Cardiac fibroblast (primary cell): ENCODE measurements at places on chromosomes 2 and 18.

DNA sequence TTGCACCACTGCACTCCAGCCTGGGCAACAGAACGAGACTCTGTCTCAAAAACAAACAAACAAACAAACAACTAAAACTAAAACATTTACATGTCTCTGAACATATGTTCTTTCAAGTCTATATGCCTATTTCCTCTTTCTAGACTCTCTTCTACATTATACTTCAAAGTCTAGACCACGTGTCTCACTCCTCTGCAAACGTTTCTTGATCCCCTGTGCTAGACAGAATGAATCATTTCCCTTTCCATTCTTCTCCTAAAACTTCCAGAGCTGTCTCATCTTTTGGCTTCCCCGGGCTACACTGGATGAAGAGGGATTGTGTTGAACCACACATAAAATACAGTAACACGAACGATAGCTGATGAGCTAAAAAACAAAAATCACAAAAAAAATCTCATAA, 67.1 kb downstream of the BAZ2B start:
- DNase-seq = peak; percentile 77

GRCh38 chr2:7280790-7281189, 363.6 kb downstream of the RNF144A start:
- DNase-seq = no peak

DNA sequence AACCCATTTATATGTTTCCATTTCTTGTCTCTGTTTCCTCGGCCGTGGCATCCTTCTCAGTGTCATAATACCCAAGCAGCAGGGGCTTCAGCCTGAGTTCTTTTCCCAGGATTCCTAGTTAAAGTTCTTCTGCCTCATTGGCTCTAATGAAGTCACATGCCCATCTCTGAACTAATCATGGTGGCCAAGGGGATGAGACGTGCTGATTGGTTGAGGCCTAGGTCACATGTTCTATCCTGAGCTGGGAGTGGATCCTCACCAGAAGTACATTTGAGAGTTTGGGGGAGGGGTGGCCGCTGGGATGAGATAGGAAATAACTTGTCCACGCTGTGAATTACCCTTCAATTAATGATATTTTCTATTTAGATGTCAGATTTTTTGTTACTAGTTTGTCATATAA, 3.8 kb upstream of the UGT1A5 start:
- DNase-seq = no peak

- DNase-seq = peak; percentile 23
Measured at GRCh38 chr2:20539133-20539719, 92.4 kb downstream of the RHOB start.

DNA sequence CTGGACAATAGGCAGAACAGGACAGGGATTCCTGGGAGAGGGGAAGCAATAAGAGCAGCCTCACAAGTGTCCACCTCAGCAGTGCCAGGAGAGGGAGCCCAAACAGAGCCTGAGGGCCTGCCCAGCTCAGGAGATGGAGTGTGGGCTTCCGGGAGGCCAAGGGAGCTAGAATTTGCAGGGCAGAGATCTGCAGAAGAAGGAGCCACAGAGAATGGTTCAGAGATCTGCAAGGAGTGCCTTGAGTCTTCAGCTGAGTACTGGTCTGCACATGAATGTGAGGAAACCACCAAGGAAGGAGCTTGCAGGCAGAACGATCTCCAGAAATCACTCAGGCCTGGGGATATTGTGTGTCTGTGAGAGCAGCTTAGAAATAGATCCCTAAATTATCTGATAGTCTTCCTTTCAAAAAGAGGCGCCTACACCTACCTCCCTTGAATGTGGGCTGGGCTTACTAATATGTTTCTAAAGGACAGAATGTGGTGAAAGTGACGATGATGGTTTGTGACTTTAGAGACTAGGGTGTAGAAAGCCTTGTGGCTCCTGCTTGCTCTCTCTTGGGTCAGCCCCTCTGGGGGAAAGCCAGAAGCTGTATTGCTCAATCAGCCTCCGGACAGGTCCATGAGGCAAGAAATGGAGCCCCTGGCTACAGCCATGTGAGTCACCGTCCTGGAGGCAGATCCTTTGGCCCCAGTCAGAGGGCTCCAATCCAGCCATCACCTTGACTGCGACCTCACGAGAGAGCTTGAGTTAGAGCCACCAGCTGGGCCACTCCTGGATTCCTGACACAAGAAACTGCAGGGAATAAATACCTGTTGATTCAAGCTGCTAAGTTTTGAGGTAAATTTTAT, 7.6 kb upstream of the LPIN1 start:
- DNase-seq = peak; percentile 93

GRCh38 chr2:210681491-210681890, 125.1 kb downstream of the CPS1 start:
- no peak for DNase-seq

DNA sequence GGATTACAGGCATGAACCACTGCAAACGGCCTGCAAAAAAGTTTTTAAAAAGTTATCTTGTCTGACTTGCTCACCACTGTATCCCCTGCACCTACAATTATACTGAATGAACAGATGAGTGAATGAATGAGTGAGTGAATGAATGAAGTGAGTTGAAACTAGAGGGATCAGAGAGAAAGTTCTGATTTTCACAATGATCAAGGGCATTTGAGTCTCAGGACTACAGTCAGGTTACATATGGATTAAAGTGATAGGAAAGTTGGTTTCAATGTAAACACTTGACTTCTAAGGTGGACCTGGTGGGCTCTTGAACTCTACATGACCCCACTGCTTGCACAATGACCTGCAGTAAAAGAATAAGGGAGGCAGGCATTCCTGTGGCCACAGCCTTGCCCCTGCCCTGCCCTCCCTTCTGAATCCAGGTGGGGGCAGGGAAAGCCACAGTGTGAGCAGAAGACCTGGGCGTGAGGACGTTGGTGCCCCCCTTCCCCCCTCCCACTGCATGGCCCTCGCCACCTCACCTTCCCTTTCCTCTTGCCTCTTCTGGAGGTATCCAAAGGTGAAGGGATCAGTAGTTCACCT, 10.7 kb downstream of the C2orf80 start:
- no peak for DNase-seq

GRCh38 chr2:127605691-127606263, 40.2 kb upstream of the GPR17 start:
- no peak for DNase-seq

GRCh38 chr18:66511792-66512191, 92.1 kb downstream of the CDH19 start:
- DNase-seq = peak; percentile 24

- no peak for DNase-seq
Measured at GRCh38 chr2:163594497-163594896, 141.3 kb downstream of the FIGN start.

- no peak for DNase-seq
Measured at GRCh38 chr2:118968961-118969733, 27.2 kb downstream of the MARCO start.

- DNase-seq = peak; percentile 12
Measured at GRCh38 chr2:234690569-234691213, 193.8 kb upstream of the ARL4C start.

DNA sequence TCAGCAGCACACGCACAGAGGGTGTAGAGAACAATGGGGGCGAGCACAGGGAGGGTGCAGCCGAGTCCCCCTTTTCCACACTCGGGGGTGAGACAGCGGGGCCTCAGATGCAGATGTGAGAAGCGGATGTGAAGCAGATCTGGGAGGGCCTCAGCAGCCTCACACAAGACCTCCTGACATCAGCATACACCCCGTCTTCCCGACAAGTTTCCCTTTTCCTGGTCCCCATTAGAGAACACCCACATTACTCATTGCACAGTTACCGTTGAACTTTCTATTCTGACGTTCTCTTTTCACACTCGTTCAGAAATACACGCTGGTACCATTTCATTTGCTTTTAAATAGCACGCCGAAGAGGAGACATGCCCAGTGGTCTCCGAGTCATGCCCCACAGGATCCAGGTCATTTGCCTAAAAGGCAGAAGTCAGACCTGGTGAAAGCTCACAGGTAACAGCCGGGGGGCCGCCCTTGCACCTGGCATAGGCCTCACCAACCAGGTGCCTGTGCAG, 129.5 kb upstream of the ID2 start:
- no peak for DNase-seq

- peak; percentile 58 for DNase-seq
Measured at GRCh38 chr2:168060986-168061750, 186.2 kb downstream of the STK39 start.

- DNase-seq = no peak
Measured at GRCh38 chr2:50648041-50648700, 383.8 kb downstream of the NRXN1 start.

DNA sequence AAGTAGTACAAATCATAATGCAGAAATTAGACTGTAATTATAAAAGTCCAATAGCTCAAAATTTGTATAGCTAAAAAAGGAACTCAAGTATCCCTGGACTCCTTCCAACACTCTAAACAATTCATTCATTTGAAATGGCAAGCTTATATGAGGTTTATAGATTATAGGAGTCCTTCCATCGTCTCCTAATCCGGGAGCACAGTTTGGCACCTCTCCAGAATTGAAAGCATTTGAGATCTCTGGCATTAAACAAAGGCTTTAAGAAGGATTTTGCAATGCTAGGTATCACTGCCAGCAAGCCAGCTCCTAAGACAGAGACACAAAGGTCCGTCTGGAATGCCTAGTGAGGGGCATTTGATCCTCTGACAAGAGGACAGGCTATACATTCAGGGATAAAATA, 90.9 kb downstream of the ACVR1 start:
- DNase-seq = peak; percentile 48

- peak; percentile 47 for DNase-seq
Measured at GRCh38 chr2:120520929-120521912, 175.3 kb downstream of the INHBB start.

DNA sequence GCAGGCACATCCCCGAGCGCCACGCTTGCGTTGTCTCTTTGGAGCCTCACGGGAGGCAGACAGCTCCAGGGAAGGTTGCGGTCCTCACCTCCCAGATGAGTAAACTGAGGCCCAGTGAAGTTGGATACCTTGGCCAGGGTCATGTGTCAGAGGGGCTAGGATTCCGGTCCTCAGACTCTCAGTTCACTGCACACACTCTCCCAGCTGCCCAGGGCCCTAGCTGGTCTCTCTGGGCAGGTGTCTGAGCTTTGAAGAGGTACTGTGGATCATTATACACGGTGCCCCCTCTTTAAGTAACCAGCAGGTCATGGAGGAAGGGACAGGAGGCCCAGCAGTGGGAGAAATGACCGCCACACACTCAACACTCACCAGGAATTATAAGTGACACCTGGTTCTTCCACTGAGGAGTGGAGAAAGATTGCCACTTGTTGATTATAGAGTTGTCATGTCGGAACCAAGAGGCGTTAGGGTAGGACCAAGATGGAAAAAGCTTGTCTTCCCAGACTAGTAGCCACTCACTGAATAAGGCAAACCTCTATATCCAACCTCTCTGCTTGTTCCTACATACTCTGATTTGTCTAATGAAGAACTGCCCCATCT, 588 bp downstream of the TMEM214 start:
- no peak for DNase-seq

DNA sequence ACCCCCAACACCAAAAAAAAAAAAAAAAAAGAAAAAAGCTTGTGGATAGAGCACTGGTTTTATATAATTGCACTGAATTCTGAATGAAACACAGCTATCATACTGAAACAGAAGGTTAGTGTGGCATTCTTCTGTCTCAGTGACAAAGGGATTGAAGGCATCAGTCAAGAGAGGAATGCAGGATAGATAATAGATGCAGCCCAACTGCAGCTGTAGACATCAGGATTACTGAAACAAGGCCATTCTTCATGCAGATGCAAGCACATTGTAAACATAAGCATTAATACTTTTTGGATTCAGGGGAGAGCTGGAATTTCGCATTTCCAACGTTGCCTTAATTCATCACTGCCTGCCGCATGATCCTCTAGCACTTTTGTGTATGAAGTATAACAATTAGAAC, 897.4 kb upstream of the KLHL29 start:
- no peak for DNase-seq

DNA sequence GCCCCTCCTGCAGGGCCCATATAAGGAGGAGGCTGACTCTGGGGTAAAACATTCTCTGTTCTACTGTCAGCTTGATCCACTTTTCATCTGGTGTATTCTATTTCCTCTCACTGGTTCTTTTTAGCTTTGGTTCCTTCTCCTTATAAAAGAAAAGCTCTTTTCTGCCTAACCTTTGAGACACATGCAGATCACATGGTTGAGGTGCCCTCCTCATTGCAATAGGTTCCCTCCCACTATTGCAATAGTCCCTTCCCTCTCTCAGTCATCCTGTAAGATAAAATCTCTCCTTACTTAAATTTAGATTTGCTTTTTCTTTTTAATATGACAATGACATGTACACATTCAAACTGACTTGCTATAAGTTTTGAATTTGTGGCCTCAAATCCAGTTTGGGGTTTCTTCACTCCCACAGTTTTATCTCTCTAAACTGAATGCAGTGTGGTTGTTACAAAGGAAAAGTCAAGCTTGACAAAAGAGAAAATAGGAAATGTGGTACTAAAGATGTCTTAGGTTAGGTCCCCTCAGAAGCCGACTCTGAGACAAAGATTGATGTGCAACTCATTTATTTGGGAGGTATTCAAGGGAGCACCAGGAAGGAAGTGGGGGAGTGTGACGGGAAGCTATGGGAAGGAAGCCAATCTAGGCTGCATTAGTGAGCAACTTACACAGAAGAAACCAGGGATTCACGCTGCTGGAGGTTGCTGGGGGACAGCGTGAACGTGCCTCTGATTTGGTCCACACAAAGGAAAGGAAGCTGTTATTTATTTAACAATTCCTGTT, 127.6 kb upstream of the LINC00305 start:
- DNase-seq = no peak

DNA sequence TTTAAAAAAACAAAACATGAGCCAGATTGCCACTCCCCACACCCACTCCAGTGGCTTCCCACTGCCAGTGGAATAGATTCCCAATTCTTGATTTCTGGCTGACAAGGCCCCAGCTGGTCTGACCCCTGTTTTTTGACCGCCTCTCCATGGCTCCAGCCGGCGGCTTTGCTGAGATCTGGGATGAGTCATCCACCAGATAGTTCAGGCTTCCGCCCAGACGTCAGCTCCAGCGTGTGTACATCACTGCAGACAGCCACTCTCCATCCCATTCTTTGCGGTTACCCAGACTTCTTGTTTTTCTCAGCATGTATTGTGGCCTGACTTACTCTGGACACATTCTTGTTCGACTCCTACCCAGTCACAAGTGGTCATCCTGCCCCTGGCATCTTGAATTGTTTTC, 227.9 kb downstream of the GBX2 start:
- peak; percentile 97 for DNase-seq

DNA sequence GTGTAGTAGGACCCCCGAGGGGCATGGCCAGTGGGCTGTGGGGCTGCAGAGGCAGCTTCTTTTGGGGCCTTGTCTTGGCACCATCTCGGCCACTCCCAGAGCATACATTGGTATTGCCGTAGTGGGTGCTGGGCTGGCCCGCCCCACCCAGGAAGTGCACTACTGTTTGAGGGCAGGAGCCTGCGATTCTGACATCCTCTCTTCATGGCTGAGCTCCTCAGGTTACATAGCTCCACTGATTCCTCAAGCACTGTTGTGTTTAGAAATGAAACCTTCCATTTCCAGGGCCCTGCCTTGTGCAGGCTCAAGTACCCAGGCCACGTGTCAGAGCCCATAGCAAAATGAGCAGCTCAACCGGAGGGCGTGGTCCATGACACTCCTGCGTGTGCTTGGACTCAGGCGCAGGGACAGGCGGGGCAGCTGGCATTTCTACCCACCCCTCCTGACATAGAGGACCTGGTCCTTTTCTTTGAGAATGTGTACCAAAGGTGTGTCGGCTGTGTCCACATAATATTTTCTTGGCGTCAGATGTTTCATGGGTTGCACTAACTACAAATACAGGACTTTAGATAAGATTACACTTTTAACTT, 67.9 kb downstream of the DGKD start:
- no peak for DNase-seq

- no peak for DNase-seq
Measured at GRCh38 chr2:20150806-20151571, 73.9 kb downstream of the SDC1 start.

GRCh38 chr2:33118651-33119050, 171.9 kb downstream of the LTBP1 start:
- no peak for DNase-seq
